ENCODE measurements at places on chromosomes 1 and 21.

- DNase-seq = no peak
Measured at GRCh38 chr1:100719490-100719889, at the start of gene VCAM1. Gene VCAM1 (plus strand): TSS chr1:100719742. CDS start chr1:100719861, 119 bp downstream.

GRCh38 chr1:40476924-40477677 lies at the start of gene ZFP69:
Gene ZFP69 (plus strand): TSS chr1:40477290. CDS start chr1:40479362, 2,072 bp downstream.
- peak; percentile 89 for DNase-seq

GRCh38 chr1:25219661-25220251 lies 12.5 kb downstream of the SYF2 start:
- no peak for DNase-seq

GRCh38 chr1:43912607-43913006 lies 21.0 kb upstream of the ARTN start:
- no peak for DNase-seq

DNA sequence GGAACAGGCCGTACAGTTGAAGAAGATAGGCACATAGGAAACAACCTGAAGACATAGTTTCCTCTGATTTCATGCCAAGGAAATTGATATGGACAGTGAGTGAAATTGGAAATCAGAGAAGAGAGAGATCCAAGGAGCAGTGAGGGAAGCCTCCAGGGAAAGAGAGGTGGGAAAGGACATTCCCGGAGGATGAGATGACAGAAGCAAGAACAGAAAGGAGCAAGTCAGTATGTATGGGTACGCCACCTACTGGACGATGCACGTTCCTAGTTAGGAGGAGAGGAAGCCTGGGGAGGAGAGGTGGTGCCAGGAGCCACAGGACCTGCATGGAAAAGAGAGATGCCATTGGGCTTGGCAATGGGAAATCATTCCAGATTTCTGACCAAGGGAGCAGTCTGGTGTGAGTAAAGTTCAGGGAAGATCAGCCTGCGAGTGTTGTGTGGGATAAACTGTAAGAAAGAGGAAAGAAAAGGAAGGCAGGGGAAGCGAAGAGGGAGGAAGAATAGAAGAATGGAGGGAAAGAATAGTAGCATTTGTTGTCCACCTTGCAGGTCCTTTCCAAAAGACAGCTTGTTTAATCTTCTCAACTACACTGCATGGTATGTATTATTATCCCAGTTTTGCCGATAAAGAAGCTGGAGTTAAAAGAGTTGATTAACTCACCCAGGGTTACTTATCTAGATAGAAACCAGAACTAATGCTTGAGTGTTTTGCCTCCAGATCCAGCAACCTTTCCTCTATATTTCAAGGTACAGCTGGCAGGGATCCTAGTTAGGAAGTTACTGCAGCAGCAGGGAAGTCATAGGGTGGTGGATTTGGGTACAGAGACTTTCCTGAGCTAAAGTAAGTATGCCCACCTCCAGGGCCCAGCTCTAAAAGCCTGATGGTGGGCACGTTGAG lies 27.4 kb downstream of the C1orf116 start:
- DNase-seq = peak; percentile 67

DNA sequence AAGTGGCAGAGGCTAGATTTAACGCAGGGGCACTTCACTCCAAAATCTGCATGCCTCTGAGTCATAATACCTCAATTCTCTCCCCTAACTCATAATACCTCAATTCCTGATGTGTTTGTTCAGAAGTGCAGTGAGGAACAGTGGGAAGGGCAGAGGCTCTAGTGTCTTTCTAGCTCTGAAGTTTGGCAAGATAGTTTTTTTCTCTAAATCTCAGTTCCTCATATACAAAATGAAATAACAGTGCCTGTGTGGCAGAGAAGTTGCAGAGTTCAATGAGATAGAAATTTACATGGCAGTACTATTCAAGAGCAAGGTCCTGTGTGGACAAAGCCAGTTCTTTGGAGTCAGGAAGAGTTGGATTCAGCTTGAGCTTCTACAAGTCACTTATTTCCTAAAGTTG lies 9.8 kb downstream of the JUN start:
- no peak for DNase-seq

- no peak for DNase-seq
Measured at GRCh38 chr21:45427331-45428271, 22.6 kb downstream of the COL18A1 start.

GRCh38 chr1:23667411-23667810 lies 24.2 kb upstream of the RPL11 start:
- no peak for DNase-seq

DNA sequence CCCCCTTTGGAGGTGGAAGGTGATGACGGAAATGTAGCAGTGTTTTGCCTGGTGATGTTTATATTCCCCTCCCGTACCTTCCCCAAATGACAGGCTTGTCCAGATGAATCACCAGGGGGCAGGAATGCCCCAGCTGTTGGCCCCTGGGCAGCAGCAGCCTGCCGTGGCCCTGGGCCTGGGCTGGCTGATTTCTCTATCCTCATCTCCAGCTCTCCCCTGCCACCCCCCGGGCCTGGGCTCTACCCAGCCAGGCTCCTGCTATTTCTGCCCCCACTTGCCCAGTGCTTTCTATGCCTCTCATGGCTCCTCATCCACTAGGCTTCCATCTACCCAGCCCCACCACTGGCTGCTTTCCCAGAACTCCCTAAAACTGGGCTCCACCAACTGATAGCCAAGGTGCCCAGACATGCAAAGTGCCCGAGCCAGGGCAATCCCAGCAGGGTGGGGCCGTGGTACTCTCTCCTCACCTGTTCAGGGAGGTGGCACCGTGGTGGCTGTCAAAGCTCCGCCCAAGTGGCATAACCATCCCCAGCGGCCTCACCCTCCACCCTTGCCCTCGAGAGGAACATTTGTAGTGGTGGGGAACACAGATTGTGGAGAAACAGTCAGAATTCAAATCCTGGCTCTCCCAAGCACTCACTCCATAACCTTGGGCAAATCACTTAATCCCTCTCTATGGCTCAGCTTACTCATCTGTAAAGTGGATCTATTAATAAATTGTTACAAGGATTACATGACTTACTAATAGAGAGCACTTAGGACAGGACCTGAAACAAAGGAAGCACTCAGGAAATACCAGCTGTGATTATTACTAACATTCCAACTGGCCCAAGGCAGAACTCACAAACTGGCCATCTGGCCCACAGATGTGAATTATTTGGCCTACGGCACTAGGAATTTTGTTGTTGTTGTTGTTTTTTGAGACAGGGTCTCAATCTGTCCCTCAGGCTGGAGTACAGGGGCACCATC lies 12.8 kb upstream of the ECE1 start:
- no peak for DNase-seq

- DNase-seq = no peak
Measured at GRCh38 chr21:37181059-37181458, 86.1 kb downstream of the VPS26C start.

DNA sequence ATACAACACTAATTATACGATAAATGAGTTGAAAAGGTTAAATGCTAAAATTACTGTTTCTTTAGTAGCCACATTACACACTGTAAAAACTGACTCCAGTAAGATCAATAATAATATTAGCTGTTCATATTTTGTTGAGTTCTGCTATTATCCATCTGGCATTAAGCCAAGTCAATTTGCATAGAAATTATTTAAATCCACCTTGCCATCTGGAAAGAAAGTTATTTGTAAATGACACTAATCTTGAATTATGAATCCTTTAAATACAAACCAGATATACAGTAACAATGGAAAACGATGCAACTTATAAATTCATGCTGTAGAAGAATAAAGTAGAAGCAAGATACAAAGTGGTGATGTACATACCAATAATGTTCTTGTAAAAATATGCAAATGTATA lies 81.4 kb upstream of the BCL10 start:
- no peak for DNase-seq

GRCh38 chr1:37776946-37777516 lies 12.1 kb upstream of the EPHA10 start:
- DNase-seq = no peak

DNA sequence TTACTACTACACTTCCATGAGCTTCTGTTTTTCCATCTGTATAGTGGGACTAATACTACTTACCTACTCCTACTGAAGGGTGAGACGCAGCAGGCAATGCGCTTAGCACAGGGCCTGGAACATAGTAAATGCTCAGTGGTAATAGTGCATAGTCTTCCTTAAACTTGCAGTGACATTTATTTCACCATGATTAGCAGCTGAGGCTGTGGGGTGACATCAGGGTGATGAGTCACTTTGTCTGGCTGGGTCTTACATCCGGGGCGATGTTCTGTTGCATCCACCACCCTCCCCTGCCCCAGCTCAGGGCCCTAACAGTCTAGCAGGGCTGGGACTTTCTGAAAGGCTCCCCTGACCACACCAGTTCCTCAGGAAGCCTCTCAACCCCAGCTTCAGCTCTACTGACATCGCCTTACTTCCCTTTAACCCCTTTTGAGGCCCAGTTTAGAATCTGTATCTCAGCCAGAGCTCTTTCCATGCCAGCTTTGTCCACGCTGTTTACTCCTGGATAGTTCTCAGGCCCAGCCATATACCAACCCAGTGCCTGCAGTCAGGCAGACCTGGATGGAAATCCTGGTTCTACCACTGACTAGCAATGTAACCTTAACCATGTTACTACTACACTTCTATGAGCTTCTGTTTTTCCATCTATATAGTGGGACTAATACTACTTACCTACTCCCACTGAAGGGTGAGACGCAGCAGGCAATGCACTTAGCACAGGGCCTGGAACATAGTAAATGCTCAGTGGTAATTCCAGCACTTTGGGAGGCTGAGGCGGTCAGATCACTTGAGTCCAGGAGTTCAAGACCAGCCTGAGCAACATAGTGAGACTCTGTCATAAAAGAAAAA lies 66.3 kb downstream of the CD58 start:
- peak; percentile 93 for DNase-seq

- no peak for DNase-seq
Measured at GRCh38 chr1:236888903-236889302, 93.8 kb downstream of the MTR start.

DNA sequence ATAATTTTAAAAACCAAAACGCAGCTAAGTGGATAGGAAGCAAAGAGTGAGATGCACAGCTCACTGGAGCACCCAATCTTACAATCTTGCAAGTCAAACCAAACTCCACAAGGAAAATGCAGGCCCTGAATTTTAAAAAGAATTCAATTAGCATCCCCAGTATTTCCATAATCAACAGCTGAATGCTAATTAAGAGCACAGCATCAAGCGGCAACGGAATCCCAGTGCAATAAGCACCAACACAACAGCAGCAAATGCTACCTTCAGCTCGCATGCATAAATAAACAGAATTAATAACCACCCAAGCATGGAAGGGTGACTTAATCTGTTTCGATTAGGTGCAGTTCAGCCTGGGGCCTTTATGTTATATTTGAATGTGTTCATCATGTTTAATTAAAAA lies 142.9 kb downstream of the SLC45A1 start:
- no peak for DNase-seq

- no peak for DNase-seq
Measured at GRCh38 chr1:90821788-90822359, 104.8 kb upstream of the BARHL2 start.

GRCh38 chr1:35192056-35192852 lies 691 bp downstream of the SFPQ start:
- peak; percentile 97 for DNase-seq
